ENCODE measurements at places on chromosomes 3 and 15.

- DNase-seq = no peak
Observed at GRCh38 chr3:100206687-100207086, 54.1 kb upstream of the TBC1D23 start.

- peak; percentile 52 for DNase-seq
Observed at GRCh38 chr15:40891810-40892446, 2.3 kb upstream of the VPS18 start.

DNA sequence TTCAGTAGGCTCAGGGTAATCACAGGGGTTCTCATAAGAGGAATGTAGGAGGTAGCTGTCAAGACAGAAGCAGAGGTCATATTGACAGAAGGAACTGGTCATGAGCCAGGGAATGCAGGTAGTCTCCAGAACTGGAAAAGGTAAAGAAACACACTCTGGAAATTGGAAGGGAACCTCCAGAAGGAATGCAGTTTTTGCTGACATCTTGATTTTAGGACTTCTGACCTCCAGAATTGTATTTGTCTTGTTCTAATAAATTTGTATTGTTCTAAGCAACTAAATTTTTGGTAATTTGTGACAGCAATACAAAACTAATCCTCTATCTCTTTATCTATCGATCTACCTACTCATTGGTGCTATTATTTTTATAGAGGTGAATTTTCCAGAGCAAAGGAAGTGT lies 49.2 kb downstream of the OTOL1 start:
- DNase-seq = no peak

DNA sequence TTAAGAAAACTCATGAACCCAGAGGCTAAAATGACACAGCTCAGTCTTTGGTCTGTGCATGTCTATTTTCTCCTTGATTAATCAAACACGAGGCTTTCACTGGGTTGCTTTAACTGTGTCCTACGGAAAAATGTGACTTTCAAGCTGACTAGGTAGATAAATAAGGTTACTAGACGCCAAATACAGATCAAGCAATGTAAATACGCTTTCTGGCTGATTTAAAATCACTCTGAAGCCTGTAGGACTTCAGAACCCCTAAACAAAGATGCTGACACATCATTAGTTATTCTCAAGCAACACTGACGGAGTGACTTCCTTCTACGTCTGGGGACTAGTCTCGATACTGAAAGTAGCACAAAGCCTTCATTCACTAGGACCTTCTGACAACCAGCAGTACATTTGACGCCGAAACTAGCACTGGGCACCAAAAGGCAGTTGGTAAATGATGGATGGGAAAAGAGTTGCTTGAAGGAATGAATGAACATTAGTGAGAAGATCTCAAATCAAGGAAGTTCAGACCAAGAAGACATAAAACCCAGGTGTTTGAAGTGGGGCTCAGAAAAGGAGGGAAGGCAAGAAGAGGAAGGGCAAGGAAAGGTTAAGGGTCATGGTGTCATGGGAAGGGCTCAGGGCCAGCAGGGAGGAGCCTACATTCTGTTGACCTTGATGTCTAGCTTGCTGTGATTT lies 67.1 kb upstream of the CDV3 start:
- peak; percentile 67 for DNase-seq

DNA sequence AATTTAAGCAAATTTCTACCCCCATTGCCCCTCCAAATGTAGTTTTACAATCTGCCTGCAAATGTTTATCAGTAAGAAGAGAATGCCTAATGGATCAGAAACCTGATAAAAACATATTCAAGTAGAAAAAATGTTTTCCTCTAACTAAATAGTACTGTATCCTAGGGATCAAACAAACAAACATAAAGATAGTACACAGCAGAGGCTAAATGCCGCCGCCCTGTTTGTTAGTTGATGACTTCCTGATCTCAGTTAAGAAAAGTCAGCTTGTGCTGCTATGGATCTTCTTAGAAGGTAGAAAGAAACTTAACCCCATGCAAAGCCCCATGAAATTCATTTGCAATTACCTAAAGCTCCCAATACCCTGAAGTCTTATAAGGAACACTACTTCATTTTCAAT lies 387.3 kb upstream of the THBS1 start:
- DNase-seq = no peak

DNA sequence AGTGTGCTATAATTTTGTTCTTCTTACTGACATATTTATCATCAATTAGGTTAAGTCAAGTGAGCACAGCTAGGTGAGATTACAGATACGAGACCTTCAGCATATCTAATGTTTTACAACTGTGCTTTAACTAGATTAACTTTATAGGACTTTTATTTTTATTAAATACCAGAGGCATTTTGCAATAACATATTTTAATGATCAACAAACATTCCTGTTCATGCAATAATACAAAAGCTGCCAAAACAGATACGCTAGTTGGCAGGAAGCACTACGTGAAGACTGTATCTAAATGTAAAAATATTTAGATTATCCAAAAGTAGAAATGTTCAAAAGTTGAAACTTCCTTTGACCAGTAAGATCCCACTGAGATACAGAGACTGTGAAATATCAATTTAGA lies 139.1 kb downstream of the CBLB start:
- no peak for DNase-seq

- DNase-seq = no peak
Observed at GRCh38 chr3:10845839-10846656, 30.0 kb downstream of the SLC6A11 start.

DNA sequence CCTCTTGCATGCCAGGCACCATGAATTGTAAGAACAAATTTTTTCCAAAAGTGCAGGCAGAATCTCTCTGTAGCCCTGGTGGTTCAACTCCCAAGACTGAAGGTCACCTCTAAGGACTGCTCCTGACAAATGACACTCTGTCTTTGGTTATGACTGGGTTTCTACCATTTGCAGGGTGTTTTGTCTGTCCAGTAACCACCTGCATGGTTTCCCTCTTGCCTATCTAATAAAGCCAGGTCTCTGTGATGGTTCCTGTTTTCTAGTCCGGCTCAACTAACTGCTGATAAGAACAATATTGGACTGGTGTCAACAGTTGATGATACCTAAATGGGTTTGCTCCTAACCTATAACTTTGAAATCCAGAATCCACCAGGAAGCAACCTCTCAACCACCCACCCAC lies 43.7 kb downstream of the ATP8B4 start:
- DNase-seq = no peak

DNA sequence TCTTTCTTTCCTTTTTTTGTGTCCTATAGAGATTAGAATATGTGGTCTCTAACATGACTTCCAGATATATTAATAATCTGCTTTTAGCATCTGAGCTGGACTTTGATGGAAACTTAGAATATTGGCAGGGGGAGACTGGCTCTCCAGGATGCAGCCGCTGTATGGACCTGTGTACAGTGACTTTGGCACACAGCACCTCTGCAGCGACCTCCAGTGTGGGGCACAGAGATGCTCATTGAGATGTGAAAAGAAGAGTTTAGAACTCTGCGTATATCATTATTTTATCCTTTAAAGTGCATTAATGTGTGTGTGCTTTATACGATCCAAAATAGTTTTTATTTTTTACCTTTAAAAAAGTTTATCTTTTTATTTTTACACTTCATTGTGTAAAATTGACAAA lies 18.3 kb downstream of the CFAP161 start:
- DNase-seq = no peak

GRCh38 chr3:188077160-188077799 lies 76.7 kb upstream of the LPP start:
- no peak for DNase-seq

DNA sequence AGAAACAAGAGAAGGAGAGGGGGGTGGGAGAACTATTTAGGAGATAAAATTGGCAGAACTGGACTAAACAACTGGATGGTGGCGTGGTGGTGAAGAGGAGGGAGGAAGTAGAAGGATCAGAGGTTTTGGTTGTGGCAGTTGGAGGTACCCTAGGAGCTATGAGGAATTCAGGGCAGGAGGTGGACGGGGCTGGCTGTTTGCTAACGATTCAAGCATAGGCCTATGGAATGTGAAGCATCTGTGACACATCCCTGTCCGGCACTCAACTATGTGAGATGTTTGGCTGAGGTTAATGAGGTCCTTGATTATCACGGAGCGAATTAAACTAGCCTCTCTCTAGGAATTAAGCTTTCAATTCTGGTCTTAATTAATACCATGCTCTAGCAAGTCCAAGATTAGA lies 13.5 kb downstream of the TARS3 start:
- no peak for DNase-seq

GRCh38 chr3:151008699-151009098 lies 36.2 kb upstream of the CLRN1 start:
- no peak for DNase-seq

Data from germinal center (tissue), 1 donor.